D721Med (cell line): ENCODE measurements at places on chromosomes 6 and 20.

- no peak for DNase-seq
These were observed 9.7 kb downstream of the RNF114 start for GRCh38 chr20:49945701-49946477.

GRCh38 chr6:149211046-149211571, 106.4 kb upstream of the TAB2 start:
- DNase-seq, result no peak

GRCh38 chr20:45727044-45727443, 4.9 kb downstream of the SPINT4 start:
- no peak for DNase-seq

DNA sequence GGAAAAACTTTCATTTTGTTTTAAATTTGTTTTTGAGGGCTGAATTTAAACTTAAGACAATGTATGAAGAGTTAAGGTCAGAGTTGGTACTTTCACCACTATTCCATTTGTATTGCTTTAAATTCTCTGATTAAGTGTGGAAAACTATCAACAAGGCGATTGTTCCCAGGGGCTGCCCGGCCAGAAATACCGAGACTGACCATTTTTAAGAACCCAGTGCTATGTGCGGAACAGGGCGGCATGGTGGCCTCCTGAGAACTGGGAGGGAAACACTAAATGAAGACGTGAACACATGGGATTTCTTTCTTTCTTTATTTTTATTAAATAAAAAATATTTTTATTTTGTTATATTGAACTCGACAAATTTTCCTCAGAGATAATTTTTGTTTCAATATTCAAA, 221.2 kb upstream of the QKI start:
- no peak for DNase-seq

- DNase-seq, result no peak
These were observed 400.4 kb downstream of the BTBD3 start for GRCh38 chr20:12318043-12318442.

DNA sequence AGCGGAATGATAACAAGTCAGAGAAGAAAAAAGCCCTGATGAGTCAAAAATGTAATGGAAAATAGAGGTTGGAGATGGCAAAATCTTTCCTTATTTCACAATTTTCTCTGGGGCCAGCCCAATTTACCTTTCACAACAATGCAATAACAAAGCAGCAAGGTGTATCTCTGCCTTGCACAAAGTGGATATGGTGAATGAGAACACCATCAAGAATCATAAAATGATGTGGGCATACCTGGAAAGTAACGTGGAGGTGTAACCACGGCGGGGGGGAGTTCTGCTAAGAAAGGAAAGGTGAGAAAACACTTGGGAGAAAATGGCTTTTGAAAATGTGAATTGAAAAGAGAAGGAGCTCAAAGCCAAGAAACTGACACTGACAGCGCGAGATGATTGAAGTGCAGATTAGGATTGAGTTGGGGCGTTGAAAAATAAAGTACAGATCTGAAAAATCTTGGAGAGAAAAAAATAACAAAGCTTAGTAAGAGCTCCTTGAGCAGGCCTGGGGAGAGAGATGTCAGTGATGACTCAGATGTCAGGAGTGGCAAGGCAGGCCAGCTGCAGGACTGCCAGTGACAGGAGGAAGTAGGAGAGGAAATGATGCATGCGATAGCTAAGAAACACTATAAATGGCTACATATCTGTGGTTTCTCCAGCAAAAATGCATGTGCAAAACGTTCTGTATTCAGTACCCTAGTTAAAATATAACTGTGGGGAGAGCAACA, 26.2 kb downstream of the ARHGAP18 start:
- DNase-seq, result no peak

DNA sequence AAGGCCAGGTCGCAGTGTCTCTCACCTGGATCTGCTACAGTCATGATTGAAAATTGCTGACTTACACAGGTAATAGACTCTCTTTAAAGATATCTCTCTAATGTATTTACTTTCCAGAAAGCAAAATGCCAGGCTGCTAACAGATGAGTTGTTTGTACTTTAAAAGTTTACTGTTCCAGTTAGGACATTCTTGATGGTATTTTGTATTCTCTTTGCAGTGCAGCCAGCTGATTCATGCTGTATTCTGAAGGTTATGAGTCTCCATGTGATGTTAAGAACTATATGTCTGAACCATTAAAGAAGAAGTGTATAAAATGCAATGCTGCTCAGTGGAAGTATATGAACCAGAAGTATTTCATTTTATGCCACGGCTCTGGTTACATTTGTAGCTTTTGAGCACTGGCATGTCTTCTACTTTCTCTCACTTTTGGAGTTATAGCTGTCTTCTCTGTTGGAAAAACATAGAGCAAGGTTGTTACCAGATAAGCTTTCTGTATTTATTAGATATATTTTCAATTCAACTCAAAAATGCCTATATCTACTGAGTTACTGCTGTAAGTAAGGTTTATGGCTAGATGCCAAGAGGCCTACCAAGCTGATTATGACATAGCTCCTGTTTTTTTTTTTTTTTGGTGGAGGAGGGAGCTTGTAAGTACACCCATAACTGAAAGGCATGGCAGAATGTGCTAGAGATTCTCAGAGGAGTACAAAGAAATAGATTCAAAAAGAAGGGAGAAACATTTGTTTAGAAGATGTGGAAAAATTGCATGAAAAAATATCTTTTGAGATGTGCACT, 130.5 kb upstream of the MAN1A1 start:
- no peak for DNase-seq

- DNase-seq, result no peak
These were observed 413.9 kb upstream of the JARID2 start for GRCh38 chr6:14831937-14832336.
